A549 treated with ZK216348 at 1 μM for 4 hours (cell line): ENCODE measurements at places on chromosomes 6 and 20. TPM values are rescaled to one million over a fixed set of nuclear protein-coding genes. Genes with fewer than 3 reads are reported as not detected.

Gene BAG2
- 6.7 to 9.5 TPM (median 7.6 TPM) in 5 replicates for total RNA-seq

Gene LTA
- not detected in 5 replicates for total RNA-seq

Gene GGTLC1
- total RNA-seq, result not detected in 5 replicates

Gene HLA-G
- total RNA-seq, result not detected in 5 replicates

Gene CPXM1
- total RNA-seq, result not detected in 5 replicates

Gene OR2H1
- not detected in 5 replicates for total RNA-seq

Gene STK4
- 10.4 to 16.4 TPM (median 13.1 TPM) in 5 replicates for total RNA-seq

Gene LPA
- total RNA-seq, result 0.05 TPM in 1 of 5 replicates, not detected in the others

Gene SLC24A3
- not detected in 5 replicates for total RNA-seq

Gene GABRR1
- total RNA-seq, result not detected in 5 replicates

Gene SLC22A7
- total RNA-seq, result not detected in 5 replicates

Gene TRPC4AP
- total RNA-seq, result 41.9 to 62.4 TPM (median 61.0 TPM) in 5 replicates

Gene IP6K3
- total RNA-seq, result 0.27 to 0.52 TPM (median 0.33 TPM) in 5 replicates

Gene ESR1
- not detected in 5 replicates for total RNA-seq

Gene TMEM244
- not detected in 5 replicates for total RNA-seq

Gene AURKA
- total RNA-seq, result 98.8 to 110 TPM (median 107 TPM) in 5 replicates

Gene SALL4
- 1.3 to 2.6 TPM (median 1.4 TPM) in 5 replicates for total RNA-seq

Gene PI16
- total RNA-seq, result not detected in 5 replicates

Gene OPRL1
- 0.46 to 0.98 TPM (median 0.70 TPM) in 5 replicates for total RNA-seq

Gene FAM209B
- 0.34 to 1.00 TPM (median 0.75 TPM) in 4 of 5 replicates, not detected in the other for total RNA-seq

Gene C6orf141
- 12.6 to 16.6 TPM (median 14.4 TPM) in 5 replicates for total RNA-seq

Gene POPDC3
- total RNA-seq, result 23.1 to 27.6 TPM (median 24.5 TPM) in 5 replicates

Gene MUC21
- 0.05 TPM in 1 of 5 replicates, not detected in the others for total RNA-seq

Gene SYCP2L
- 2.4 to 3.9 TPM (median 3.6 TPM) in 5 replicates for total RNA-seq

Gene PACSIN1
- total RNA-seq, result 0.06 to 0.17 TPM in 2 of 5 replicates, not detected in the others

Gene PGC
- total RNA-seq, result not detected in 5 replicates

Gene OLIG3
- total RNA-seq, result not detected in 5 replicates

Gene POU5F1
- total RNA-seq, result 7.3 to 11.6 TPM (median 9.2 TPM) in 5 replicates

Gene CASS4
- total RNA-seq, result 0.08 to 0.09 TPM in 2 of 5 replicates, not detected in the others

Gene TPBG
- 32.6 to 47.3 TPM (median 41.3 TPM) in 5 replicates for total RNA-seq

Gene CTCFL
- not detected in 5 replicates for total RNA-seq

Gene SLCO4A1
- total RNA-seq, result 6.4 to 11.6 TPM (median 9.4 TPM) in 5 replicates

Gene TTPAL
- total RNA-seq, result 9.9 to 15.3 TPM (median 14.6 TPM) in 5 replicates

Gene TNFRSF6B
- total RNA-seq, result 0.33 to 1.4 TPM (median 0.86 TPM) in 5 replicates

Gene HLA-DQA1
- total RNA-seq, result not detected in 5 replicates
